ENCODE measurements at places on chromosomes 5 and 9.

- no peak for DNase-seq
These were observed 106.1 kb upstream of the C9orf72 start for GRCh38 chr9:27679338-27679737.

DNA sequence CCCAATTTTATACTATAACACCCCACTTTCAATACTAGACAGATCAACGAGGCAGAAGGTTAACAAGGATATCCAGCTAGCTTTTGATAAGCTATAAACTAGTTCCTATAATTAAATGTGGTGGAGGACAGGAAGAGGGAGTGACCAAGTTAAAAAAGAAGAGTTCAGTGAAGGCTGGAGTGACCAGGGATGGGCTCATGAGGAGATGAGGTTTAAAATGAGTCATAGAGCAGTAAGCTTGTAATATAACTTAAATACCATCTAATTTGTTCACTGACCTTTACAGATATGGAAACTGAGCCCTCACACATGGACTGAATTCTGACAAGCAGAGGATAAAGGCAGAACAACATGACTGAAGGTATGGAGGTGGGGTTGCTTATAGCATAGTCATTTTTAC lies 284.5 kb downstream of the SPATA31D1 start:
- no peak for DNase-seq

DNA sequence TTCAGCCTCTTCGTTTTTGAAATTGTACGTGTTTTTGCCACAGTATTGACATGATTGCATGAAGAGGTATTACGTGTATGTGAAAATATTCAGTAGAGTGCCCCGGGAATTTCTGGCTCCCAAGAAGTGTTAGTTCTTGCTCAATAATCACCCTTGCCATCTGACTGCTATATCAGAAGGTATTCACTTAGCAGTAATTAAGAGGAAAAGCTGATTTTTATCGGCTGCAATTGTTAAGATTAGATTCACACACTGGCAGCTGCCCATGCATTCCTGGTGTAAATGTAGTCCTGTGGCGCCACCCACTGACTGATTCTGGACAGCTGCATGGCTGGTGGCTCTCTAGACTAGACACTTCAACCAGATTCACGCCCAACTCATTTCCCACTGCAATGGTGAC lies 440.1 kb upstream of the ADAMTS16 start:
- DNase-seq, result peak; percentile 87

- no peak for DNase-seq
These were observed 911 bp upstream of the PIK3R1 start for GRCh38 chr5:68214482-68215207.

DNA sequence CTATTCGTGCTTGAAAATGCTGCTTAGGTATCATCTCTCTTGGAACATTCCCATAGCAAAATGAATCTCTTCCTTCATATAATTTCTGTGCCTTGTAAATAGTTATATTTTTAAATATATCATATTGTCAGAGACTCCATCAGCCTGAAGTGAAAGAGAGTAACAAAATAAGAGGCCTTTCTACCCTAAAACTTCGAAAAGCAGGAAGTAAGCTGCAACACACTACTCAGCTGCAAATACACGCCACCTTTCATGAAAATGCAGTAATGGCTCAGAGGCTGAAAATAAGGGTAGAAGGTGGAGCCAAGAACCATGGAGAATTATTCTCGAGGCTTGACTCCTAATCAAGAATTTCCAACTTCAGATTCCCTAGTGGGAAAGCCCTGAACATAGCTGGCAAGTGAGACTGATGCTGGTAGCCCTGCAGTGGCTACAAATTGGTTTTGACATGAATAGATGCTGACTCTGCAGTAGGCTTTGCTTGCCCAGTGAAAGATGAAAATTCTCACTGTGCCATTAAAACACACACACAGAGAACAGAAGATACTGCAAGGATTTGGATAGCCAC lies 30.2 kb upstream of the PTGER4 start:
- no peak for DNase-seq

GRCh38 chr5:164346785-164347630 lies 841.6 kb downstream of the MAT2B start:
- DNase-seq, result no peak

- no peak for DNase-seq
These were observed 24.4 kb upstream of the TDRD7 start for GRCh38 chr9:97387504-97387886.

DNA sequence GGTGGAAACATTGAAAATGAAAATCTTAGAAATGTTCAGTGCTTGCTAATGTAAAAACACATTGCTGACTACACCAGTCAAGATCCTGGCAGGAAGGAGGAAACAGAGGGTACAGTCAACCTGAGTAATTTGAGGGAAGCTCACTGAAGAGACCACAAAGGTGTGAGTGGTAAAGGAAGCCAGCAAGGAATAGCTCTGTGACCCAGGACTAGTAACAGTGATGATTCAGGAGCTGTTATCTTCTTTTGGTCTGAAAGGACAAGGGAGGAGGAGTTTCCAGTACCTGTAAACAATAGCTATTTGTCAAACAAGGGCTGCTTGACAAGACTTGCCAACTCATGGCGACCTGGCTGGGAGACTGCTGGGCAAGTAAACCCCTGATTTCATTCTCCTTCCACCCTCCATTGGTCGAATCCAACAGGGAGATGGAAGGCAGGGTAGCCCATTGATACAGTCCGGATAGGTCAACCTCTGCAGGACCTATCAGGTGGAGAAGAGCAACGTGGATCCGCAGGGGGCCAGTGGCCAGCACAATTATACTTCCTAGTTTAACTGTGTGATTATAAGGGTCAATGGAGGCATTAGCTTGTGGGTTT lies 68.1 kb downstream of the MAMDC2 start:
- no peak for DNase-seq

- DNase-seq, result no peak
These were observed 18.2 kb downstream of the ADRB2 start for GRCh38 chr5:148844433-148845280.

DNA sequence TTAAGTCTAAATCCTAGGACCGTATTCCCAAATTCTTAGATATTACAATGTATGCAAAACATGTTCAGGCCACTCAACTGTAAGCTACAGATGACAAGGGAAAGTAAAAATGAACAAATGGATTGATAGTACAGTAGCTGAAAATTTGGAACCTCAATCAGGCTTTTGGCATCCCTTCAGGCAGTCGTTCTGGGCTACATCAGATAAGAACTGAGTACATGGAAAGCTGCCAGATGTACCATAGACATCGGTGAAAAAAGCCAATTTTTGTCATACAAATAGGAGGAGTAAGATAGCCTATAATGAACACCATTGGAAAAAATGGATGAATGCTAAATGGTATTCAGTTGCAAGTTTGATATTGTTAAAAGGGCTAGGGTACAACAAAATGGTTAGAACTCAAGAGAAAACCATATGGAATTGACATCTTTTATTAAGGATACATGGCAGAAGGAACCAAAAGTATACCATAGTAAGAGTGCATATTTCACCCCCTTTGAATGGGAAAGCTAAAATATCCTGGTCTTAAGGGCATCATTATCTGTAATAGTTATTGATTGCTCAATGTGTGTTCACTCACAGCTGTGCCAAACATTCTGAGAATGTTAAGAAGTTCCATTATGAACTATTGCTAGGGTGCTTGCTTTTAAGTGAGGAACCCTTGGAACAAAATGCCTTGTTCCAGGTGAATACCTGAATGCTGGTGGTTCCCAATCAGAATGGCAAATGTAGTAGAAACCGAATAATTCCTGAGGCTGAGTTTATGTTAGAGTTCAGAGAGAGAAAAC lies 86.4 kb downstream of the NR3C1 start:
- no peak for DNase-seq

- no peak for DNase-seq
These were observed 378.7 kb downstream of the TMEM232 start for GRCh38 chr5:110347781-110348180.

DNA sequence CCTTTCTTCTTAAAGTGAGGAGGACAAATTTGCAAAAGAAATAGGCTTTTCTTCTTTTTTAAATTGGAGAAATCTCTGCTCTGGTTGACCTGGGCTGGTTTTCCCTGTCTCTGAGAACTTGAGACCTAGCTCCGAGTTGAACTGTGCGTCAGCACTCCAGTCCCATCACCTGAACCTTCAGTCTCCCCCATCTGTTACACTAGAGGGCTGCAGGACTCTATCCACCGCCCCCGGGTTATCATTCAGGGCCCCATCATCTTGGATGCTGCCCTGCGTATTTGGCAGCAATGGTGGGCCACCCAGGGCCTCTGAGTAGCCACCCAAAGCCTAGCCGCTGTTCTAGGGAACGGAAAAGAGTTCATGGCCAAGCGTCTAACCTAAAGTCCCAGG lies 2.5 kb downstream of the FOXE1 start:
- no peak for DNase-seq

DNA sequence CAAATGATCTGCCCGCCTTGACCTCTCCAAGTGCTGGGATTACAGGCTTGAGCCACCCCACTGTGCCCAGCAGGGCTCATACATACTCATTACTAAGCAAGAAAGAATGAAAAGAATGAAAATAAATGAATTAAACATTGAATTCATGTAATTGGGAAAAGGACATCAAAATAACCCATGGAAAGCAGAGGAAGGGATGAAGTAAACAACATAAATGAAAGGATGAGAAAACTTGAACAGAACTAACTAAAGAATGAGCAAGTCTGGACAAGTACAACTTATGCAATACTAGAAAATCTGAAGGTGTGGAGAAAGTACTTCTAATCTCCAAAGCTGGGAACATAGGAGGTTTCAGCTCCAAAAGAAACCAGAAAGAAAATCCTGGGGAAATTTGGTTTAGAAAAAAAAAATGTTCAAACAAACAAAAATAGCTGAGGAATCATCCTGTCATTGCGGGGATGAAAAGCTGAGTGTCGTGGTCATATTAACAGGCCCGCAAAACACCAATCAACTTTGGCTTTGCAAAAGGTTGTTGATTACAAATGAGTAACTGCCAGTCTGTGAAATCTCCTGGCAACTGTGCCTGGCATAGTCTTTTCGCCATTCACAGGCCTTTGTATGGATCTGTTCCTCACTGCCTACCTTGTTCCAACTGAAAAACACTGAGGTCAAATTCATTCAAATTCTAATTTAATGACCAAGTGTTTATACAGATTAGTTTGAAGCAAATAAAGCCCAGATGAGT lies 2.3 kb upstream of the AK3 start:
- DNase-seq, result no peak

DNA sequence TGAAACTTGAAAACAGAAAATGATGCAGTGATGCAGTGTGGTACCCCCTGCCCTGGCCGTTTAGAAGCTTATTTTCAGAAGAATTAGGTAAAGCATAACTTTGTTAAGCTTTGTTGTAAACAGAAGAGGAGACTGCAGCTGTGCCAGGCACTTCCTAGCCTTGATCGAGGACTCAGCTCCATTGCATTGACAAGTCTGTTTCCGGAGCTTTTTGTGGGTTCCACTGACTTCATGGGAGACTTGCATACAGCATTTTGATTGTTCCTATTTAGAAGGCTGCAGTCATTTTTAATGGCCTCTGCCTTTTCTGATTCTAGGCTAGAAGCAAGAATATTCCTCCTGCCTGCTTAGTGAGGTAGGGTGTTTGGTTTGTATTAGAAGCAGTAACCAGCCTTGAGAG lies 12.3 kb downstream of the MVB12B start:
- no peak for DNase-seq

GRCh38 chr9:128657344-128657704 lies 677 bp upstream of the DYNC2I2 start:
- no peak for DNase-seq
